ENCODE measurements at places on chromosomes 2 and 18.
A peak's percentile ranks its signal among the peaks of the same experiment; 100 is the strongest.

GRCh38 chr18:13493079-13493478 lies 233.3 kb downstream of the FAM210A start:
- no peak for ATAC-seq

- no peak for ATAC-seq
Measured at GRCh38 chr2:200590090-200590489, 4.3 kb downstream of the AOX1 start.

GRCh38 chr18:76005632-76006208 lies 489.3 kb downstream of the ZNF516 start:
- ATAC-seq: no peak

DNA sequence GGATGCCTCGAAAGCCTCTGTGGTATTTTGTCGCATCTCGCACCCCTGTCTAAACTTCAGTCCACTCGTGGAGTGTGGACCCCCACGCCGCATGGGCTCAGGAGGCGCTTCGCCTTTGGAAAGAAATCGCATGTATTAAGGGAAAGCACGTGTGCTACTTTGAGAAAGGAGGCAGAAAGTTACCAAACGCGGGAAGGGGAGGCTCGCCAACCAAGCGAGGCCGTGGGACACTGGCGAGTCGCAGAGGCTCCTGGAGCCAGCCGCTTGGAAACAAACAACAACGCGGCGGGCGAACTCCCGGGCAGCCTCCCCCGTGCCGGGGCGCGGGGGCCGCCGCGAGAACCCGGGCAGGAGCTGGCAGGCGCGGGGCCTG lies 455 bp upstream of the AGAP1 start:
- peak; percentile 41 for ATAC-seq

- peak; percentile 92 for ATAC-seq
Measured at GRCh38 chr18:37122877-37123276, 293.9 kb downstream of the KIAA1328 start.

GRCh38 chr2:209556354-209556961 lies 132.6 kb downstream of the MAP2 start:
- ATAC-seq: no peak

GRCh38 chr18:64806232-64806631 lies 657.3 kb upstream of the LINC00305 start:
- no peak for ATAC-seq

GRCh38 chr2:188132385-188132784 lies 159.3 kb upstream of the GULP1 start:
- ATAC-seq: no peak

Measured in motor neuron (in vitro differentiated cells).